ENCODE measurements at places on chromosomes 13 and 19. TPM values are rescaled to one million over a fixed set of nuclear protein-coding genes. Genes with fewer than 3 reads are reported as not detected.

GRCh38 chr19:18951721-18952281, 10.8 kb upstream of the HOMER3 start:
- H3K27me3 ChIP-seq, result no peaks in the 10 kb centered on the region
- no peak overlapping the region for H3K4me3 ChIP-seq
- H3K4me1 ChIP-seq, result peaks cover 6% of the 10 kb centered on the region
- no peaks in the 10 kb centered on the region for H3K36me3 ChIP-seq
- H3K27ac ChIP-seq, result no peak overlapping the region
- peak; percentile 92 for DNase-seq

Gene COL5A3
- 9.1 TPM for total RNA-seq

DNA sequence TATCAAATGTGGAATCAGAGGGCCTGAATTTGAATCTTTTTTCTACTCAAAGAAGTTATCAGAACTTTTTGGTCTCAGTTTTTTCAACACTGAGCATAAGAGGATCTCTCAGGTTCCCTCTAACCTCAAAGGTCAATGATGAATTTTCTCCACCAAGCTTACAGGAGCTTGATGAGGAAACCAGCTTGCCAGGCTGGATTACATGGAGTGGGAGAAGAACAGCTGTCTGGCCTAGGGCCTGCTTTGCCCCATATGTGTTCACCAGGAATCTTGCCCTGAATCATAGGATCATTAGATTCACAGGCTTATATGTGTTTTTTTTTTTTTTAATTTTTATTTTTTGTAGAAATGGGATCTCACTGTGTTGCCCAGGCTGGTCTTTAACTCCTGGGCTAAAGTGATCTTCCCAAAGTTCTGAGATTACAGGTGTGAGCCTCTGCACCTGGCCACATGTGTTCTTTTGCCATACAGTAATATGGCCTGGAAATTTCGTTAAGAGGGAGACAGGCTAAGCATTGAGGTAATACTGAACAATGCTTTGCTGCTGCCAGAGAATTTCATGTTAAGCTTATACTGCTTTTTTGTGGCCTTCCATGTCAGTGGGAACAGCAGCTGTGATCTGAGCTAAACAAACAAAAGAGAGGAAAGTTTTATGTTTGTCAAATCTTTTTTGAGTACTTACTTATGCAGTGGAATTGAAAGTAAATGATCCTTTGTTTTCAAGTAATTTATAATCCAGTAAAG, 110.6 kb downstream of the DNAJC3 start:
- no peak for DNase-seq
- H3K4me1 ChIP-seq, result peaks cover 17% of the 10 kb centered on the region
- no peak overlapping the region for H3K27ac ChIP-seq

Gene SPRED3
- total RNA-seq, result 1.8 TPM

GRCh38 chr13:109281017-109281902, 505.1 kb downstream of the IRS2 start:
- no peak overlapping the region for H3K4me3 ChIP-seq
- H3K27ac ChIP-seq, result no peak overlapping the region
- DNase-seq, result no peak
- H3K4me1 ChIP-seq, result no peaks in the 10 kb centered on the region
- H3K36me3 ChIP-seq, result no peaks in the 10 kb centered on the region

DNA sequence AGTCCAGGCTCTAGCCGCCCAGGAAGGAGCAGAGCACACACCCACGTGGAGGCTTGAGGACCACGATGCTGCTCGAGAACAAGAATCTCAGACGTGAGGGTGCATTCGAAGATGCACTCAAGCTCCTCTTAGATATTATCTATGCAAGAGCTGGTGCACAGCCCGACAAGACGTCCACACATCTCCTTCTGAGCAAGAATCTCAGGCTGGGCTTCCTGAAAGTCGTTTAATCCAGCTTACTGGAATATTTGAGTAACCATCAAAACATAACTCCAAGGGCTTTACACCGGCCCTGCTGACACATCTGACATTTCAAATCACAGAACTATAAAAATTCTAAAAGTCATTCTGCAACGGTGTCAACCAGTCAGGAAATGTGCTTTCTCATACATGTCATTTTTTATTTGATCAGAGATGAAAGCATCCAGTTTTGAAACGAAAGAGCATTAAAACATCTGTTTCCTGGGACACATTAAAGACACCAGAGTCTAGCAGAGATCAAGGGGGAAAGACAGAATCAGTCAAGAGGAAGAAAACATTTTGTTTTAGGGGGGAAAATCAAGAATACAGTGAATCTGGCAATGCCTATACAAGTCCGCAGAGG, 177.7 kb upstream of the IRS2 start:
- H3K4me1 ChIP-seq, result no peaks in the 10 kb centered on the region
- H3K36me3 ChIP-seq, result no peaks in the 10 kb centered on the region
- H3K27ac ChIP-seq, result no peak overlapping the region
- no peak for DNase-seq

Gene ZFP28
- total RNA-seq, result 7.6 TPM

GRCh38 chr13:73957889-73958288, 176.3 kb downstream of the KLF12 start:
- no peak overlapping the region for H3K27ac ChIP-seq
- peaks cover 7% of the 10 kb centered on the region for H3K4me1 ChIP-seq
- H3K27me3 ChIP-seq, result no peaks in the 10 kb centered on the region
- H3K4me3 ChIP-seq, result no peak overlapping the region

Gene MED16
- 20.6 TPM for total RNA-seq

GRCh38 chr13:99589575-99589974, 88.3 kb downstream of the TM9SF2 start:
- no peak for DNase-seq
- H3K4me1 ChIP-seq, result peaks cover 6% of the 10 kb centered on the region
- peaks cover 10% of the 10 kb centered on the region for H3K27me3 ChIP-seq
- no peak overlapping the region for H3K4me3 ChIP-seq

- no peak overlapping the region for H3K4me3 ChIP-seq
- no peaks in the 10 kb centered on the region for H3K4me1 ChIP-seq
- no peaks in the 10 kb centered on the region for H3K27me3 ChIP-seq
These were observed 27.4 kb upstream of the TIMM44 start for GRCh38 chr19:7970716-7971448.

GRCh38 chr19:35168196-35168595, 13.7 kb downstream of the FXYD5 start:
- H3K4me3 ChIP-seq, result no peak overlapping the region
- peaks cover 43% of the 10 kb centered on the region for H3K36me3 ChIP-seq
- no peaks in the 10 kb centered on the region for H3K4me1 ChIP-seq
- no peak for DNase-seq
- no peaks in the 10 kb centered on the region for H3K27me3 ChIP-seq

DNA sequence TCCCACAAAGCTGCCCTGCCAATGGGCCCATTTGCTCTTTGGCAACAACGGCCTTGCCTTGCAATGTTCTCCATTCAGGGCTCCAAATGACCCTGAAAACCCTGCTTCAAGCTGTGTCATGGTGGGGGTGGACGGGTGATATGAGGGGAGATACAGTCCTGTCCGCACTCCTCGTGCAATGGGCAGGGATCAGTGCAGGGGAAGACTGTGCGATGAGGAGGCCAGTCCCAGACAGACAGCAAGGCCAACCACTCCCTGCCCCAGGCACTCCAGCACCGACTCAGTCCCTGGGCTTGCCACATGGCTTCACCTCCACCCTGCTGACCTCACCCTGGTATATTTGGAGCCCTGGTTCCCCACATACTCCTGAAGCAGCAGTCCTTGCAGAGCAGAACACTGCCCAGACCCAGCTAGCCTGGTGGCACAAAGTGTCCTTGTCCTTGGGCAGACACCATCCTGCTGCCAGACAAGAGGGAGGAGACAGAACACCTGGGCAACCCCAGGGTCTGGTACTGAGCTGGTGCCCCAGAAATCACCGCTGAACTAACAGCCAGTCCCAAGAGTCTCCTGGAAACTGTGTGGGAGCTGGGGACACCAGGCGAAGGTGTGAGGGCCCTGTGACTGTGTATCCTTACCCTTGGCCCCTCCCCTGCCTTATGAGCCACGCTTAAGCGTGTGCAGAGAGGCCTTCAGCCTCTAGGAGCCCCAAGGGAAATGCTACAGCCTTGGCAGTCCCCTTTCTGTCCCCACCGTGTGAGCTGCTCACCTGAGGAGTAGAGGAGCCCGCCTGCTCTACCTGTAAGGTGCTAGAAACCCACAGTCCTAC, 9.1 kb upstream of the SLC35E1 start:
- peaks cover 33% of the 10 kb centered on the region for H3K4me1 ChIP-seq
- peaks cover 28% of the 10 kb centered on the region for H3K36me3 ChIP-seq
- peak; percentile 74 for DNase-seq
- peak overlapping the region; percentile 13 for H3K27ac ChIP-seq
- H3K4me3 ChIP-seq, result no peak overlapping the region

DNA sequence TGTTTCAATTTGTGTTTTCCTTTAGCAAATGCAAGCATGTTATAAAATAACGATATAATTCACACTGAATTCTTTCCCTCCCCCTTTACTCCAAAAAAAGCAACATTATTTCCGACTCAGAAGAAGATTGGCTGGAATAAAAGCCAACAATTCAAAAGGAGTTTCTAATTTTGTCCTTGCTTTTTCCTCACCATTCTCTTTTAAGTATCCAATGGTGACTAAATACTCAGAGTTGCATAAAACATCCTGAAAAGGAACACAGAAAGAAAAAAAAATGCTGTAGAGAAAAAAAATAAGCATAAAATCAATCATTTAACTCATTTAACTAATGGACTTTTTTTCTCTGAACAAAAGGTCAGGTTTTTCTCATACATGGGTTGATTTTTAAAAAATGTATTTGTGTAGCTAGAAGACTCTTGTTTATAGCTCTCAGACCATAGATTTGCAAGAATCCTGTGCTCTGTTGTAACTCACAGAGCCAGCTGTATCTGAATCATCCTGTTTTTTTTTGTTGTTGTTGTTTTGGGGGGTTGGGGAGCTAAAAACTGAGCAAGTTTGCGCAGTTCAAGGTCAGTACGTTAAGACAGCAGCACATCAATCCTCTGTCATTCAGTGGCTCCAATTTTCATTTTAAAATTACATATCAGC, 108.1 kb downstream of the PCDH17 start:
- no peak overlapping the region for H3K27ac ChIP-seq
- H3K36me3 ChIP-seq, result no peaks in the 10 kb centered on the region
- no peak overlapping the region for H3K4me3 ChIP-seq
- H3K27me3 ChIP-seq, result no peaks in the 10 kb centered on the region
- no peaks in the 10 kb centered on the region for H3K4me1 ChIP-seq

GRCh38 chr19:1949304-1950101, 8.5 kb downstream of the CSNK1G2 start:
- H3K4me1 ChIP-seq, result no peaks in the 10 kb centered on the region
- no peaks in the 10 kb centered on the region for H3K36me3 ChIP-seq
- no peak overlapping the region for H3K27ac ChIP-seq
- no peak overlapping the region for H3K4me3 ChIP-seq
- no peak for DNase-seq

- H3K4me3 ChIP-seq, result peak overlapping the region; percentile 74
- H3K27ac ChIP-seq, result no peak overlapping the region
- peaks cover 19% of the 10 kb centered on the region for H3K4me1 ChIP-seq
- no peaks in the 10 kb centered on the region for H3K36me3 ChIP-seq
These were observed 304 bp downstream of the EVI5L start for GRCh38 chr19:7830272-7830771.

DNA sequence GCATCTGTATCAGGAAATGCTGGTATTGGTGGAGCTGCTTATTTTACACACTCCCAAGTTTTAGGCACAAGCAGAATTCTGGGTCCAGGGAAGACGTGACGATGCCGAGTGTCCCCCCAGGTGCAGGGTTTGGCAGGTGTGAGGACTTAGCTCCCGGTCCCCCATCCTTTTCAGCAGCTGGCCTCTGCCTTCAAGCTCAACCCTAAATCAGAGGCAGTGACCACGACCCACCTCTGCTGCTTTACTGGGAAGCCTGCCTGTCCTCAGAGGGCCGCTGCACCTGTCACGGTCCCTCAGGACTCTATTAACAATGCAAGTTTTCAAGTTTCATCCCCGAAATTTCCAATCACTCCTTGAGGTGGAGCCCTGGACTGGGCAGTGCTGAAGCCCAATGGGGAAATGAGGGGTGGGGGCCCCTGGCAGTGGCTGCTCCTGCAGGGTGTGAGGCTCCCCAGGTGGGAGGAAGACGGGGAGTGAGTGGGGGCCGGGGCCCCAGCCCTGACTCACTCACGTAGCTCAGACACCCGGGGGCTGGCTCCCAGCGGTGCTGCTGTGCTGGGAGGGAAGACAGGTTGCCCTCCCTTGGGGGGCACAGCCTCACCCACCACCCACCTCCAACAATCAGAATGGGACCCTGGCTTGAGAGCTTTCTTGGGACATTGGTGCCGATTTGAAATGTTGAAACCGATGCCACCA, 92.6 kb upstream of the MCF2L start:
- no peak overlapping the region for H3K4me3 ChIP-seq
- no peak overlapping the region for H3K27ac ChIP-seq
- DNase-seq, result no peak
- H3K4me1 ChIP-seq, result no peaks in the 10 kb centered on the region

- no peak overlapping the region for H3K27ac ChIP-seq
- no peak overlapping the region for H3K4me3 ChIP-seq
- no peaks in the 10 kb centered on the region for H3K36me3 ChIP-seq
- DNase-seq, result no peak
- H3K4me1 ChIP-seq, result no peaks in the 10 kb centered on the region
These were observed 8.9 kb upstream of the VN1R1 start for GRCh38 chr19:57465680-57466381.

DNA sequence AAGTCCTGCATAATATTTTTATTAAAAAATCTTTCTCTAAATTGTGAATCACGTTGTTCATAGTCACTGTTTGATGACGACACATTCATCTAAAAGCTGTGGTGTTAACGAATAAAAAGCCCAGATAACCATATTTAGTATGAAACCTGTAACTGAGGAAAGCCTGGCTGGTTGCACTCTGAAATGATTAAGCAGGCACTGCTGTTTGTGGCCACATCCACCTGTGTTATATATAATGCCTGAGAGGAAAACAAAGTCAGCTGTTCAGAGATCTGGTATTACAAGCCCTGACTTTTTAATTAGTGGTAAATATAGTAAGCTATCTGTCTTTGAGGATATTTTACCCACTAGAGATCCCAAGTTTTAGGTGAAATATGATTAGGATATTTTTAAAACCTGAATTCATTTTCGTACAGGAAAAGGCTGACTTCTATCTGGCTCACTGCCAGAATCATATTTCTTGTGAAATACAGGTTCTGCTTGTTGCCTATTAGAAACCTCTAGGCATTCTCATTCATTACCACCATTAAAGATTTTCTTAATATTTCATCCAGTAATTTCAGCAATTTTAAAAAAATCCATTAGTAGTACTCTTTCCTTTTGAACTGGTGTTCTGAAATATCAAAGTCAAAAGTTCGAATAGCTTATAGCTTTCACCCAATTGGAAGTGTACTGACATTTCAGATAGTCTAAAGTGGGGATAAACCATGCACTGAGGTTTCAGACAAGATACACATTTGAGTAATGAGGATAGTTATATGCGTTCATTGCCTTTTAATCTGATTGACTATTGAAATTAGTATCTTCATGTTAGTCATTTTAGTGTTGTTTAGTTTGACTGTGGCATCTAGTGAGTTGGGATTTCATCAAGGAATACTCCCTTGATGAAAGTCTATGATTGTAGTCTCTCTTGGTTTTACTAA, 79.7 kb downstream of the LMO7 start:
- peaks cover 59% of the 10 kb centered on the region for H3K36me3 ChIP-seq
- no peak overlapping the region for H3K4me3 ChIP-seq
- DNase-seq, result no peak
- peak overlapping the region; percentile 82 for H3K27ac ChIP-seq
- no peaks in the 10 kb centered on the region for H3K27me3 ChIP-seq

All from osteoblast (primary cell).